ENCODE measurements at places on chromosomes 5 and 9.

GRCh38 chr9:115015018-115015635, 84.7 kb upstream of the TNFSF8 start:
- DNase-seq: no peak

DNA sequence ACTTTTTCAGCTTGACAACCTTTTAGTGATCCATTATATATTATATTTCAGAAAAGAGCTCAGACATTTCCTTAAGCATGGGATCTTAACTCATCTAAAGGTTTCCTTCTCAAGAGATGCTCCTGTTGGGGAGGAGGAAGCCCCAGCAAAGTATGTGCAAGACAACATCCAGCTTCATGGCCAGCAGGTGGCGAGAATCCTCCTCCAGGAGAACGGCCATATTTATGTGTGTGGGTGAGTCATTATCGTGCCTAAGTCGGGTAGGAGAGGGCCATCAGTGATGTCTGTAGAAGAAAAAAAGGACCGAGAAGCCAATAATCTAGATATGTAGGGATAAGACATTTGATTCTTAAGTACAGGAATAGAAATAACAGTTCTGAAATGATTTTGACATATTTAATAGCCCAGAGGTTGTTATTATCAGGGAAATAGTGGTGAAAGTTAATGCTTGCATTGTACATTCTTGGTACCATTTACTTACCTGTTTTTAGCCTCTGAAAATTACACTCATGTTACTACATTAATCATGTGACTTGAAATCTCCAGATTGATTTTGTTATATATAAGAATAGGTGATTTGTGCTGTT, 28.2 kb downstream of the MTRR start:
- no peak for DNase-seq

DNA sequence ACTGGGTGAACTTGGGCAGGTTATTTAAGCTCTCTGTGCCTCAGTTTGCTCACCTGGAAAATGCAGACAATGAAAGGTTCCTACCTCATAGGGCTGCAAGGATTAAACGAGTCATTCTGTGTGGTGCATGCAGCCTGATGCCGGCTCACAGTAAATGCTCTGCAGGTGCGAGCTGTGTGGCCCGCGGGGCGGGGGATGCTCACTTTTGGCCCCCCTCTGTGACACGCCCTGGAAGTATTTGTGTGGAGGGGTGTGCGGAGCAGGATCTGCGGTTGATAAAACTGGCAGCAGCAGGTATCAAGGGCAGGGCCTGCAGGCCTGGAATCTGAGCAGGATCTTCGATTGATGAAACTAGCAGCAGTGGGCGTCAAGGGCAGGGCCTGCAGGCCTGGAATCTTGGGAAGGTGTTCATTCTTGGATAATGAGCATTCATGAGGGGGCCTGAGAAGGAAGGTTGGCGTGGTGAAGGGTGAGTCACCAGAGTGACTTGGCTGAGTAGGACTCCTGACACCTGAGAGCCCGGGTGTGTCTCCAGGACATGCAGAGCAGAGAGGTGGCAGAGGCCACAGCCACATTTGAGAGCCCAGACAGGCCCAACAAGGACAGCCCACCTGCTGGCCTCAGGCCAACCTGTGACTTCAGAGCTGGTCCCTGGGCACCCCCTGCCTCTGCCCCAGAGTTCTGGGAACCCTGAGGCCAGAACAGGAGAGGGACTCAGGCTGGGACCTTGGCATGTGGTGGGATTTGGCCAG, 11.9 kb downstream of the UNC5A start:
- DNase-seq: no peak

DNA sequence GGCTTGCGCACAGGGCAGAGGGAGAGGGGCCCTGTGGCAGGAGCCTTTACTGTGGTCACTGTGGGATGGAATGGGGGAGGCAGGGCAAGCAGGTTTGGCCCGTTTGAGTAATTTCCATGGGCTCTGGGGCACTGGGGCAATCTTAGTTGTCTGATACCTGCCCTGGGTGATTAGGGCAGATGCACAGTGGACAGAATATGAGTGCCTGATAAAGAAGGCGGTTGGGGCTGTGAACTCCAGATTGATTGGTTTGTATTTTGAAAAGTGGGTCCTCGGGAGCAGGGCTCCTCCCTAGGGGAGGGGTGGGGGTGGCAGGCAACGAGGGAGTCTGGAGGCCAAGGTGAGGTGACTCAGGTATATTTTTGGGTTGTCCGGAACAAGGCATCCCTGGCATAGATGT, 247.5 kb downstream of the NSG2 start:
- DNase-seq: no peak

All from activated T-helper 1 cell treated with Interleukin-2 at 50 U/mL for 16 hours (primary cell).